Aorta (tissue), 5 donors: ENCODE measurements at places on chromosomes 13 and 19. TPM values are rescaled to one million over a fixed set of nuclear protein-coding genes. Genes with fewer than 3 reads are reported as not detected.
A peak's percentile ranks its signal among the peaks of the same experiment; 100 is the strongest.

DNA sequence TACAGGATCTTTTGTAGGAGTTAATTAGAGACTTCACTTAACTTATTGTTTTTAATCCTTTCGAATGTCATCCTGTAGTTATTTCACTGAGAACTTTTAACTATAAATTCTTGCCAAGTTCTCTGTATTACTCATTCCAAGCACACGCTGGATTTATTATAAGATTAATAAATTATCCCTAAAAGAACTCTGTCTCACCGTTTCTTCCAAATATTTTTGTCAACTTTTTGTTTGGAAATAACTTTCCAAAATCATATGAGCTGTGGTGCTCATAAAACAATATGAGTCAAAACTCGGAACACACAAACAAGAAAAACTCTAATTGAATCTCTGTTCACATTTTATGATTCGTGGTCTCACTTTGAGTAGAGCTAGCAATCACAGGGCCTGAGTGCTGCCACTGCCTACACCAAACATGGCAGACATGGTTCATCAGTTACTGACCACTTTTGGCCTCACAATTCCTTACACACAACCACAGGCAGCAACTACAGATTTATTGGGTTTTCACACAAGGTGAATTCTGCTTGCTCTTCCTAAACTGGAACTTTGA lies 412.0 kb downstream of the FGF14 start:
- no peak for DNase-seq

DNA sequence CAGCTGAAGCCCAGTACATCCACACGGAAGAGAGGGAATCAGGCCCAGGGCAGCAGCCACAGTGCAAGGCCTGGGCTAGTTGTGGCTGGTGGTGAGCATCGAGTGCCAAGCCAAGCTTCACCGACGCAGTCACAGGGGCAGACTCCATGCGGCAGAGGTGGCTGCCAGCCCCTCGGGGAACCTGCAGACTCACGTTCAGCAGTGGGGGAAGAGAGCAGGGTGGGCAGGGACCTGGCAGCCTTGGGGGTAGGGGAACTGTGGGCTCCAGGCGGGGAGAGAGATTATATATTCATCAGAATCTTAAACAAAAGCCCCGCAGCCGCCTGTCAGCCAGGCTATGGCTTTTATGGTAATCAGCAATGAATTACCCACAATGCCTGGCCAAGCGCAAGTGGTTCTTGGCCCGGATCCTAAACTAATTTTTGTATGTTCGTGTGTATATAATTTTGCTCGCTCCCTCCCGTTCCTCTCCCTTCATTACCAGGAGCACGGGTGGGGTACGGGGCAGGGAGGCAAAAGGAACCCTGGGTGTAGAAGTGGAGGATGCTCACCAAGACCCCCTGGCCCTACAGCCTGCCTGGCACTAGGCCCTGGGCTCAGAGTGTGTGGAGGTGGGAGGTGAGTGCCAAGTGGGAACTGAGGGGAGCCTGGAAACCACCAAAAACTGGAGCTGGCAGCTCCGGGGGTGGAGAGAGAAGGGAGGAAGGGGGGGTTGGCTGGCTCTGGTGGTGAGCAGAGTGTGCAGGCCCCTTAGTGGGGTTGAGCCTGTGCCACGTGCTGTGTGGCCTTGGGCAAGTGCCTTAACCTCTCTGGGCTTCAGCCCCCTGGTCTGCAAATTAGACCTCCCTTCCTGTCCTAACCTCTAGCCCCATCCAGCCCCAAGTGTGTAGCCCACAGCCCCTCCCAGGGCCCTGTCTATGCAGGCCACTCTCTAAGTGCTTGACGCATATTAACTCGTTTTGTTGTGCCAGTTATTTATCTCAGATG lies 31.9 kb downstream of the PTPRS start:
- DNase-seq, result peak; percentile 91

GRCh38 chr19:15234431-15235130 lies 2.3 kb upstream of the EPHX3 start:
- DNase-seq, result no peak

DNA sequence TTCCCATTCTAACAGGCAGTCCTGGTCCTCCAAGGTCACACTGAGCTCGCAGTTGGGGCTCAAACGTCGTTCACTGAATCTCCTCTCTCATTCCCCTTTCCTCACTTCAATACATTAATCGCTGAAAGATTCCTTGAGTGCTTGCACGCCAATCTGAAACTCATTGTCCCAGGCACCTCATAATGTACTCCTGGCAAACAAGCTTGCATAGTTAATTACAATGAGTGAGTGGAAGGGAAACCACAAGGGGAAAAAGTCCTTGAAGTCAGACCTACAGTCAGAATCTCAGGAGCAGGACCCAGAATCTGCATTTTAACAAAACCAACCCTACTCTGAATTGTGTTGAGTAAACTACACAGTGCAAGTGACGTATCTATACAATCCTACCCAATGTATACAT lies 86.9 kb downstream of the CRYL1 start:
- DNase-seq, result no peak

DNA sequence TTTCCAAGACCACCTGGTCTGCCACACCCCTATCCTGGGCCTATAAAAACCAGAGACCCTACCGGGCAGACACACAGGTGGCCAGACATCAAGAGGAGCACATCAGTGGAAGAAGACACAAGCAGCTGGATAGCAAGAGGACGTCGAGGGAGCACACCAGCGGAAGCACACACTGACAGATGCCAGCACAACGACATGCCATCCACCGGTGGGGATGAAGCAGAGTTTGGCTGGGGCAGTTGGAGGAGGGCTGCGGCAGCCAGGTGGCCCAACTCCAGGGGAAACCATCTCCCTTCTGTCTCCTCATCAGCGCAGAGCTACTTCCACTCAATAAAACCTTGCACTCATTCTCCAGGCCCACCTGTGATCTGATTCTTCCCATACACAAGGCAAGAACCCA lies 200.6 kb downstream of the PCDH17 start:
- no peak for DNase-seq

GRCh38 chr19:50266896-50267295 lies 62.3 kb downstream of the KCNC3 start:
- no peak for DNase-seq

DNA sequence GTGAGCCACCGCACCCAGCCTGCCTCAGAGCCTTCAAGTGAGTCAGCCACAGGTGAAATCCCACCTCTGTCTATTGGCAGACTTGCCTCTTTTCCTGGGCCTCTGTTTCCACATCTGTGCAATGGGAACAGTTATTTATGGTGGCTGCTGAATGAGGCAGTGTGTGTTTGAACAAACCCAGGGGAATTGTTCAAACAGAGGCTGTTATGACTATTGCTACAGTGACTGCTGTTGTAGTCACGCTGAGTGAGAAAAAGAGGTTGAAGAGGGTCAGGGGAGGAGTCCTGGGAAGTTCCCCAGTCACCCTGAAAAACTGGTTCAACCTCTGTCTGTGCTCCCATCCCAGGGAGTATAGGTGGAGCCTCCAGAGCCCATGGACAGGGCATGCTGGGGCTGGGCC lies at the start of gene CEACAM19:
CEACAM19 (plus strand) TSS at position 83 of the 400 bp plus-strand sequence. CDS start 450 bp downstream, outside the sequence.
- no peak for DNase-seq

- DNase-seq, result no peak
Observed at GRCh38 chr13:80462567-80462966, 121.6 kb upstream of the SPRY2 start.

- DNase-seq, result no peak
Observed at GRCh38 chr19:2136796-2137195, 14.6 kb downstream of the AP3D1 start.

GRCh38 chr13:53343361-53343744 lies 314.7 kb downstream of the OLFM4 start:
- no peak for DNase-seq

DNA sequence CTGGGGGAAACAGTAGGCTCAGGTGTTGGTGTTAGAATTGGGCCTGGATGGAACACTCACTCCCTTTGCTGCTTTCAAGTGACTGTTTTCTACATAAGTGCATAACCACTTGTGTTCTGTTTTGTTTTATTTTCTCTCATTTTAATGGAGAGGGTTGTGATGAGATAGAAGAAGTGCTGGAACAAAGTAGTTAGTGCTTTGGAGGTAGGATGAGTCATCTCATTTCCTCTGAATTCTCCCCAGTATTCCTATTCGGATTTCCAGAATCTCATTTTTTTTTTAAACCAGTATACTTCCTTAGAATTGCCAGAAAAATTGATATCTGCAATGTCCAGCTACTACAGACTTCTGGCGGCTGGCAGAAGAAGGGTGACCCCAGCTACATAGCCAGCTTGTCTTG lies 575.9 kb downstream of the MYO16 start:
- no peak for DNase-seq

GRCh38 chr19:16266586-16266942 lies 58.1 kb upstream of the KLF2 start:
- no peak for DNase-seq

GRCh38 chr13:27791901-27792392 lies 336 bp upstream of the GSX1 start:
- DNase-seq, result no peak

- no peak for DNase-seq
Observed at GRCh38 chr13:113120300-113121182, 2.1 kb upstream of the F10 start.

GRCh38 chr13:113448545-113448884 lies 4.8 kb downstream of the ADPRHL1 start:
- DNase-seq, result no peak

DNA sequence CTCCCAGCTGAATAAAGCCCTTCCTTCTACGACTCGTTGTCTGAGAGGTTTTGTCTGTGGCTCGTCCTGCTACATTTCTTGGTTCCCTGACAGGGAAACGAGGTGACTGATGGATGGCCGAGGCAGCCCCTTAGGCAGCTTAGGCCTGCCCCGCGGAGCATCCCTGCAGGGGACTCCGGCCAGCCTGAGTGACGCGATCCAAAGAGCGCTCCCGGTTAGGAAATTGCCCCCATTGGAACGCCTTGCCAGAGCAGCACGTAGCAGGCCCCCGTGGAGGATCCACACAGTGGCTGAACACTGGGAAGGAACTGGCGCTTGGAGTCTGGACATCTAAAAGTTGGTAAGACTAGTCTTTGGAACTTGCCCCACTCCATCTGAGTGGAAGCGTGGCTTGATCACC lies 296.8 kb upstream of the SGCG start:
- no peak for DNase-seq

DNA sequence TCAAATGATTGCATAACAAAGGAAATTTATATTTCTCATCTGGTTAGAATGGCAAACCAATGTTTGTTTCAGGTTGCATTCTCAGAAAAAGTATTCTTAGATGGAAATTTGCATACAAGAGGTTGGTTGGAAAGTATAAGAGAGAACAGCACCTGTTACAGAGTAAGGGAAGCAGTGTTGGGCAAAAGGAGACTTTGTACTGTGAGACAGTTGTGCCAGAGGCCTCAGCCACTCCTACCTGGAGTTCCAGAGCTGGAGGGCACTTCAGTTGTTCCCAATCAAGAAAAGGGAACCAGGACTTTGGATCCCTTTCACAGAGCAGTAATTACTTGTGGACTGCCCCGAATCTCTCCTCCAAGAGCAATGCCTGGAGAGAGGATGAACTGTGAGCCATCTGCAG lies 81.8 kb downstream of the SPRY2 start:
- no peak for DNase-seq

- DNase-seq, result no peak
Observed at GRCh38 chr19:9362905-9363304, at the start of gene ZNF177. ZNF177 (plus strand) TSS chr19:9363013; CDS start chr19:9378312, 15,299 bp downstream.

- DNase-seq, result no peak
Observed at GRCh38 chr19:5020368-5020767, 51.5 kb downstream of the KDM4B start.

GRCh38 chr19:23402388-23402787 lies 7.1 kb upstream of the ZNF91 start:
- DNase-seq, result no peak

- DNase-seq, result no peak
Observed at GRCh38 chr19:52343548-52343947, 7.5 kb downstream of the ZNF610 start.

GRCh38 chr13:36061621-36062020 lies 69.6 kb downstream of the DCLK1 start:
- no peak for DNase-seq

DNA sequence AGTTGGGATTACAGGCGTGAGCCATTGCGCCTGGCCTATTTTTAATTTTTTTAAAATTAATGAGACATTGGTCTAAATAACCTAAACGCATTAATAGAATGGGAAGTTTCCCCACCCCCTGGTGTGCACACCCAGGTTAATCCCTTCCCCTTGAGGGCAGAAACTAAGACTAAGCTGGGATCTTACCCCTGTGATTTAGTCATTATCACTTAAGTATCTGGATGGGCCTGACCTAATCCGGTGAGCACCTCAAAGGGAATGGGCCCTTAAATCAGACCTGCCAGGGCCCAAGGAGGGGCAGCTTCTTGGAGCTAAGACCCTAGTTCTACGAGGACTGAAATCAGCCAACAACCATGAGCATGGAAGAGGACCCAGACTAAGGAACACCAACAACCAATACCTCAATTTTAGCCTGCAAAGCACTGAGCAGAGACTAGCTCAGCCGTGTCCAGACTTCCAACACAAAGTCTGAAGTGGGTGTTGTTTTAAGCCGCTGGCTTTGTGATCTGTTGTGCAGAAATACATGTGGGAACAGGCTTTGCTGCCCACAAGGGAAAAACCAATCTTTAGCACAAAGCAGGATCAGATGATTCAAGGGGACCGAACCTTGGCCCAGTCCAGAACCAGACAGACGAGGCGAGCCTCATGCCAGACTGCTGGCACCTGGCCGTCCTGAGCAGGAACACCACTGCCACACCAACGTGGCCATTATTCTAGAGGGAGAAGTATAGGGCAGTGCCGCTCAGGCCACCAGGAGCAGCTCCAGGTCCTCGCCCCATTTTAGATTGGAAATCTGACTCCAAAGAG lies 7.1 kb downstream of the UBE2S start:
- no peak for DNase-seq

SIX5 gene
- total RNA-seq, result 17.8 TPM

FCGBP gene
- total RNA-seq, result 790 TPM

CD33 gene
- total RNA-seq, result 7.7 TPM

CLC gene
- not detected for total RNA-seq

LILRA1 gene
- 2.0 TPM for total RNA-seq

NXNL1 gene
- total RNA-seq, result not detected

KCNN4 gene
- 4.1 TPM for total RNA-seq

ZNF573 gene
- 9.4 TPM for total RNA-seq

ZNF780A gene
- 12.0 TPM for total RNA-seq

CCDC169 gene
- total RNA-seq, result 1.5 TPM

PODNL1 gene
- 4.3 TPM for total RNA-seq

TMEM190 gene
- total RNA-seq, result not detected

BBC3 gene
- total RNA-seq, result 8.0 TPM

ZNF546 gene
- total RNA-seq, result 4.3 TPM

SIGLEC7 gene
- 4.5 TPM for total RNA-seq

FPR3 gene
- total RNA-seq, result 21.2 TPM
